ENCODE measurements at places on chromosomes 5 and 9.

DNA sequence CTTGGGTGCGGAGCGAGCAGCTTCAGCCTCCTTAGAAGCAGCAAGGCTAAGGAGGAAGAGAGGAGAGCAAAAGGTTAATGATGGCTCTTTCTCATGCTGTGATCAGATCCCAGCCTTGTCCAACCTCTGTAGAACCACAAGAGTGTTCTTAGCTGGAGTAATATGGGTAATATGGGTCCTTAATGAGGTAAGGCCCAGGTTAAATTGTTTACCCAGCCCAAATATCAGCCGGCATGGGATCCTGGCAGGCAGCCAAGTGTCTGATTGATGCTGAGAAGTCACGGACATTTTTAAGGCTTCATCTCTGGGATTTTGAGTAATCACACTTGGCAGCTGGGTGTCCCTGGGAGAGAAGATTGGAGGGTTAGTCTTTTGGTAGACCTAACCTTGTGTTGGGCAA is 32.3 kb downstream of the GLRA1 start:
- DNase-seq: no peak

DNA sequence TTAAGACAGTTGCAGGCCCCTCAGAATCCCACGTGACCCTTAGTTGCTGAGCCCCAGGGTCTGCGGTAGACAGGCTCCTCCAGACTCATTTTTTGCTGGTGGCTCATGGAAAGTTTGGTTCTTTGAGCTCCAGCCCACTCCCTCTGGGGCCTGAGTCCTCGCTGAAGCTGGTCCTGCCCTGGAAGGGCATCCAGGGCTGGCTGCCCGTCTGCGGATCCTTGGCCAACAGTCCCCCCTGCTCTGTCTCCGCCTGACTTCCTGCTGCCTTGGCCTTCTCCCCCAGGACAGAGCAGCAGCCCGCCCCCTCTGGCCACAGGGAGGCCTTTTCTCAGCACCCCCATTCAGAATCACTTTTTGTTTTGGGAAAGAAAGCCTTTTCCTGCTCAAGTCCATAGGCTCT is 24.4 kb downstream of the SLC6A7 start:
- no peak for DNase-seq

DNA sequence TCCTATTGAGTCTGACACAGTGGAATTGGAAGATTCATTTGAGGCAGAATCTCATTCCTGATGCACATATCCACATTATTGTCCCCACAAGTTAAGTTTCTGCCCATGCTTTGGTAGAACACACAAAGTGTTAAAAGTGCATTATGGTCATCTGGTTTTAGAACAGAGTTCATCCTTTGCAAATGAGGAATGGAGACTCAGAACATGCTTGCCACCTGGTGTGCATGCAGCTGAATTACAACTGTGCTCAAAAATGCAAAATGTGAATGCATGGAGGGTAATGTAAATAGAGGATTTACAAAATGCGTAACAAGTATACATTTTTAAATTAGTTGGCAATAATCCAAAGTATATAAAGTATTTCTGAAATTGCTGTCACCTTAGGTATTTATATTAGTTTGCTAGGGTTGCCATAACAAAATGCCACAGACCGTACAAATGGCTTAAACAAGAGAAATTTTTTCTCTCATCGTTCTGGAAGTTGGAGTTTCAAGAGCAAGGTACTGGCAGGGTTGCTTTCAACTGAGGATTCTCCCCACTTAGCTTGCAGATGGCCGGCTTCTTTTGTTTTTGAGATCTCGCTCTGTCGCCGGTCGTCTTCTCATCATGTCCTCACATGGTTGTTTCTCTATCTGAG is 671.1 kb downstream of the TAF11L14 start:
- no peak for DNase-seq

GRCh38 chr5:113145757-113146387 is 169.3 kb downstream of the DCP2 start:
- DNase-seq: no peak

DNA sequence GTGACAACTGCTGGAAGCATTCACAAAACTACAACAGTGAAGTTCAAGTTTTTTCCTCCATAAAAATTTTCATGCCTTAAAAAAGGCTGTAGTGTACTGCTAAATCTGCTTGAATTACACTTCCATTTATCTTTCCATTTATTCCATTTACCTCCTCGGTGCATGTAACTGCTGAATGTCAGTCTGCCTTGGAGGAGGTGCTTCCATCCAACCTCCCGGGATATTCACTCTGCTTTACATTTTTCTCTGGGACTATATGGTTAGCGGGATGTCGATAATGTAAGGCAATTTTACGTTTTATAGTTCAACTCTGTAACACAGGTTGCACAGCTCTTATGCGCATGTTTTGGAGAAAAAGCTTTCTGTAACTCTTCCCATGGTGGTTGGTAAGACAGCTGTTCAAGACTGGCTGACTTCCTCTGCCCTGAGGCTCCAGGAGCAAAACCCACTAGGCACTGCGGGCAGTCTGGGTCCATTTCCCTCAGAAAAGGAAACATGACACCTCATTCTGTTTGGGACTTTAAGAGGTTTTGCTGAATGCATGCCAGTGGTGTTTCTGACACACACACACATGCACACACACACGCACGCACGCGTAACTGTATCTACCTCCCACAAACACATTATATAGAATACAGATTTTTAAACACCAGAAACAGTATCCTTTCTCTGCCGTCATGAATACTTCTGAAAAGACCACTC is 66.1 kb downstream of the SPTLC1 start:
- DNase-seq: no peak

- no peak for DNase-seq
Measured at GRCh38 chr9:130484362-130485072, 39.8 kb downstream of the ASS1 start.

DNA sequence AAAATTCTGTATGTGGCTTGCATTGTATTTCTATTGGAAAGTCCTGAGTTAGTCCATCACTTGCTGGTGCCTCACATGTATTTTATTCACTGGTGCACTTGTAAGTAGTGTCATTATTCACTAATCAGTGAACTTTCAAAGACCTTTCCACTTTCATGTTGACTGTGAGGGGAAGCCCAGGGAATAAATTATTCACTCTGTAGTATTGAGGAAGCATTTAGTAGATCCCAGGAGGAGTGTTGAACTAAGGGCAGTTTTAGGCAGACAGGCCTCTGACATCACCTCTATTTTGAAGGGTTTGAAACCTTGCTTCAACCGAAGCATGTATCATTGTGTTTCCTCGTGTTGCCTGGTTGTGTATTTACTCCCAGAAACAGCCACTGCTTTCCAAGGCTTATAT is 705.4 kb upstream of the RIOK2 start:
- no peak for DNase-seq

DNA sequence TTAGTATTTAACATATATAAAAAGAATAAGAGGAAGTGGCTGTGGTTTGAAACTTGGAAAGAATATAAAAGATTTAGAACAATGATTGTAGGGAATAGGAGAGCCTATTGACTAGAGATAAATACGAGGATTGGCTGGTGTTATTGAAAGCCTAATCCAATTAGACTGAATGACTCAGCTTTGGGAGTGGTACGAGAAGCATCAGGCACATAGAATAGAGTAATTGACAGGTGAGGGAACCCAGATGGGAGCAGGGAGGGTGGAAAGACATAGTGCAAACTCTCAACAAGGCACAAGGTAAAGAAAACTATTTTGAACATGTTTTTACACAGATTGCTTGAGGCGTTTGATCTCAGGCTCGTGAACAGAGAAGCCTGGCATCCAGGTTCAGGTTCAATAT is 338.9 kb upstream of the KLF9 start:
- DNase-seq: no peak

DNA sequence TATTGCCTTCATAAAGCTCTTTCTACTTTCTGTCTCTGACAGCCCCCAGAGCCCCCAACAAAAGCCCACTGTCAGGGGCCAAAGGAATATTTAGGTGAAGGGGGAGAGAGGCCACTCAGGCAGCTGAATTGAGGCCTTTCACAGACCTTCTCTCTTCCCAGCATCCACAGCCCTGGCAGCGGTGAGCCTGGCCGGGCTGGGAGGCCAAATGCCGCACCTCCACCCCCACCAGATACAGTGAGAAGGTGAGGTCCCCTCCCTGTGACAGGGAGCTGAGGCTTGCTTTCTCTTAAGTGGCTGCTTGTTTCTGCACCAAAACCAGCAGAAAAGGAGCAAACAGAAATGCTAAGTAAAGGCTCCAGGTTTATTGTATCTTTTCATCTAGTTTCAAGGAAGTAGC is 168.1 kb downstream of the ROR2 start:
- DNase-seq: no peak

DNA sequence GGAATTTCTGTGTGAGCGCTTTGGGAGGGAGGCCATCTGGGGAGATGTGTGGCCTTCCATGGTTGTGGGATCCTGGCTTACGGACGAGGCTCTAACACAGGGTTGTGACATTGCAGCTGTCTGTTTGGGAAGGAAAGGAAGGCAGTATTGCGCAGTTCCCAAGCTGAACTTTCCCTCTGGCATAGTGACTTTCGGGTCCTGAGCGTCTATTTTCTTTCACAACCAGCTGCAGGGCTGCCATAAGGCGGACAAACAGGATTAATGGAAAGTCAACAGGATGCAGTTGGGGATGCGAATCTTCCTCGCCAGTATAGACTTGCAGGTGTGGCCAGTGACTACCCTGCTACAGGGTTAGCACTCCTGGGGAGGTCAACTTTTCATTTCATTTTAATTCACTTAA is 25.9 kb downstream of the CCT5 start:
- no peak for DNase-seq

DNA sequence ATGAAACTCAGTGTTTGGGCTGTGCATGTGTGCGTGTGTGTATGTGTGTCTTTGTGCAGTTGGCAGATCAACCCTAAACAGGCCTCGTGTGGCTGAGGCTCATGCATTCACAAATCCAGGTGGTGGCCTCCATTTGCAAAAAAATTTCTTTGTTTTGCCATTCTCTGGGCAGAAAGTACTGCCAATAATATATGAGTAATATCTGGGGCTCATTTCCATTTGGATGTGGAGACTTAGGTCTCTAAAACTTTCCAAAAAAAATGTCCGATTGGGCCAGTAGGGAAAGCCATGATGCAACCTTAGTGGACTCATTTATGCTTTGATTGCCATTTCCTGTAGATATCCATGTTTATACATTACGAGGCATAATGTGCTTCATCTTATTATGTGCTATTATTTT is 77.9 kb upstream of the RPS23 start:
- no peak for DNase-seq

Data from adrenal gland (tissue), 19 donors.